Testis (tissue), 5 donors: ENCODE measurements at places on chromosomes 13 and 19. TPM values are rescaled to one million over a fixed set of nuclear protein-coding genes. Genes with fewer than 3 reads are reported as not detected.

DNA sequence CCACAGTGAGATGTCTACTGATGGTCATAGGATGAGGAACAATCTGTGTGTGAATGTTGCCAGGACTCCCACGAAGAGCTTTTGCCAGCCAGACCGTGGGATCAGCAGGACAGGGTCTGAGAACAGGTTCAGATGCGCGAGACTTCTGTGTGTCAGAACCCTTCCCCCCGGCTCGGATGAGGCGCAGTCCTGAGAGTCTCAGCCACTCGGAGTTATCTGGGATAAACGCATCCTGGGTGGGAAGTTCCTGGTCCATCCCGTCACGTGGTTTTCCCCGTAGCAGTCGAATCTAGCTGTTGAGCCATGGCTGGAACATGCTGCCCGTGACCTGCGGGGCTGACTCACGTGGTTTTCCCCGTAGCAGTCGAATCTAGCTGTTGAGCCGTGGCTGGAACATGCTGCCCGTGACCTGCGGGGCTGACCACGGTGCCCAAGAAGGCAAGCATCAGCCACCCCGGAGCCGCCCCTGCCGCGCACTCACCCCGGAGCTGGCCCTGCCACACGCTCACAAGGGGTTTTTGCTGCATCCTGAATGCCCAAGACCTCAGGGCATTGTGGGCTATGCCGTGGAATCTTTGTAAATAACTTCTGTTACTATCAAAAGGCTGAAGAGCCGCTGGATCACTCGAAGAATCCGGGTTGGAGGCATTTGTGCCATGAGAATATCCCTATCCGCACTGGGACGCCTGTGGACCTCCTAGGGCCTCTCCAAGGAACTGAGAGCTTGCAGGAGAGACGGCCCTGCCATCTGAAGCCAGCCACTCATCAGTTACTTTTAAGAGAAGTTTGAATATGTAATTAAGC, 130.8 kb upstream of the MCF2L start:
- H3K4me3 ChIP-seq: no peak overlapping the region
- H3K27ac ChIP-seq: no peak overlapping the region
- peaks cover 6% of the 10 kb centered on the region for H3K4me1 ChIP-seq
- H3K27me3 ChIP-seq: no peaks in the 10 kb centered on the region
- DNase-seq: no peak

DNA sequence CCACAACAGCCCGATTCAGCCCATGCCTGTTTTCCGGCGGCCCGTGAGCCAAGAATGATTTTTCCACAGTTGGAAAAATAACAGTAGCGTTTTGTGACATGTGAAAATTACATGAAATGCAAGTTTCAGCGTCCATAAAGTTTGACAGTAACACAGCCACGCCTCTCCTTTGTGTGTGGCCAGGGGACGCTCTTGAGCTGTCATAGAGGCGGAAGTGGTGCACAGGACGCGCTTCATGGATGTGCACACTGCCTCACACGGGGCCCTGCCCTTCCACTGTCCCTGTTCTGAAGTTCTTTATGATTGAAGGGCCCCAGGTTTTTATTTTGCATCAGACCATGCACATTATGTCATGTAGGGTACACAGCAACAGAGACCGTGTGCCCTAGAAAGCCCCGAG, 12.4 kb upstream of the ELAVL1 start:
- no peak for DNase-seq
- no peak overlapping the region for H3K27ac ChIP-seq
- H3K27me3 ChIP-seq: no peaks in the 10 kb centered on the region
- H3K4me3 ChIP-seq: no peak overlapping the region
- no peaks in the 10 kb centered on the region for H3K4me1 ChIP-seq

- no peak overlapping the region for H3K27ac ChIP-seq
- H3K36me3 ChIP-seq: no peaks in the 10 kb centered on the region
- no peaks in the 10 kb centered on the region for H3K27me3 ChIP-seq
- peaks cover 4% of the 10 kb centered on the region for H3K4me1 ChIP-seq
- DNase-seq: no peak
Observed at GRCh38 chr13:75437582-75438318, 44.2 kb downstream of the TBC1D4 start.

The EPSTI1 gene
- 9.6 TPM for total RNA-seq

DNA sequence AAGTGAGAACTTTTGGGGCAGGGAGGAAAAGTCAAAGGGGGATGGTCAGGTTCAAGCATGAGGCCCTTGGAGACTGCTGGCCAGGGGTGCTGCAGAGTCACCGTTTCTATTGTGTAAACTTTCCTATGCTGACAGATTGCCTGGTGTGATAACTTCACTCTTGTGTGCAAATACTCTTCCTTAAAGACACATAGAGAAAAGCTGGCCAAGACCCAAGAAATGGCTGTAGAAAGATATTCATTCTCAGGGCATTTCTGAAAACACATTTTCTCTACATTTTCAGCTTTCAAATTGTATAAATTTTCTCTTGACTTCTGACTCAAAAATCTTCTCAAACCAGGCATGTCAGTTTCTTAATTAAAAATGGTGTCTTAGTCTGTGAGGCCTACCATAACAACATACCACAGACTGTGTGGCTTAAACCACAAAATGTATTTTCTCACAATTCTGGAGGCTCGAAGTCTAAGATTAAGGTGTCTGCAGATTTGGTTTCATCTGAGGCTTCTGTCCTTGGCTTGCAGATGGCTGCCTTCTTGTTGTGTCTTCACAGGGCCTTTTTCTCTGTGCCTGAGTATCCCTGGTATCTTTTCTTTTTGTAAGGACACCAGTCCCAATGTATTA, 304.5 kb downstream of the KCNRG start:
- H3K4me1 ChIP-seq: no peaks in the 10 kb centered on the region
- H3K4me3 ChIP-seq: no peak overlapping the region
- no peak for DNase-seq
- no peaks in the 10 kb centered on the region for H3K27me3 ChIP-seq
- H3K27ac ChIP-seq: no peak overlapping the region
- no peaks in the 10 kb centered on the region for H3K36me3 ChIP-seq

DNA sequence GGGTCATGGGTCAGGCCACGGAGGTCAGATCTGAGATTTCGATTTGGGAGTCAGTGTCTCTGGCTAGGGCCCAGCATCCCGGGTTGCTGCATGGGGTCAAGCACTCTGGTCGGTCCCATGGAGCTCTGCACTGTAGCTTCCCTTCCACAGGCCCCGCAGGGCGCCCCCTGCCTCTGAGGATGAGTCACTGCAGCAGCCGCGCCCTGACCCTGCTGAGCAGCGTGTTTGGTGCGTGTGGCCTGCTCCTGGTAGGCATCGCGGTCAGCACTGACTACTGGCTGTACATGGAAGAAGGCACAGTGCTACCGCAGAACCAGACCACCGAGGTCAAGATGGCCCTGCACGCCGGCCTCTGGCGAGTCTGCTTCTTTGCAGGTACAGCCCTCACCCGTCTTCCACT, 3.6 kb downstream of the CACNG7 start:
- H3K4me3 ChIP-seq: no peak overlapping the region
- no peak overlapping the region for H3K27ac ChIP-seq
- peaks cover 8% of the 10 kb centered on the region for H3K4me1 ChIP-seq
- DNase-seq: peak; percentile 32
- H3K27me3 ChIP-seq: no peaks in the 10 kb centered on the region

The PSG11 gene
- not detected for total RNA-seq

The RNF225 gene
- total RNA-seq: not detected

The CDX2 gene
- total RNA-seq: 0.06 TPM

GRCh38 chr13:30504081-30504480, 38.3 kb upstream of the HMGB1 start:
- no peaks in the 10 kb centered on the region for H3K27me3 ChIP-seq
- H3K4me1 ChIP-seq: no peaks in the 10 kb centered on the region
- no peak overlapping the region for H3K4me3 ChIP-seq
- H3K36me3 ChIP-seq: no peaks in the 10 kb centered on the region
- no peak overlapping the region for H3K27ac ChIP-seq

DNA sequence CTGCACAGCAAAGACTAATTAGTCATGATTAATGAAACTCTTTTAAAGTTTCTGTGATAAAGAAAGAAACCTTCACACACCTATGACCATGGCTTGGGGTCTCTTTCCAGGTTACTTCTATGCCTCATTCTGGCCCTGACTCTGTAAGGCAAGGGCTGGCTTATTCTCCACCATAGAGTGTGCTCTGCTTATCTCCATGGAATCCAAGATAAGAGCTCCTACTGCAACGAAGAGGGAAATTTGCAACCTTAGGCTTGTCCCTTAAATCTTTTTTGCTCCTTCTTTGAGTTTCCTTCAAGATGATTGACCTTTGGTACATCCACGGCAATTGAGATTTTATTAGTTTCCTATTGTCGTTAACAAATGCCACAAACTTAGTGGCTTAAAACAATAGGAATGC, 239.9 kb downstream of the SPRY2 start:
- no peaks in the 10 kb centered on the region for H3K36me3 ChIP-seq
- no peak for DNase-seq
- H3K27me3 ChIP-seq: no peaks in the 10 kb centered on the region
- H3K4me1 ChIP-seq: no peaks in the 10 kb centered on the region
- no peak overlapping the region for H3K4me3 ChIP-seq

GRCh38 chr19:39177110-39177699, 19.6 kb upstream of the NCCRP1 start:
- H3K4me3 ChIP-seq: no peak overlapping the region
- no peaks in the 10 kb centered on the region for H3K4me1 ChIP-seq
- peak; percentile 38 for DNase-seq
- H3K27me3 ChIP-seq: no peaks in the 10 kb centered on the region
- no peak overlapping the region for H3K27ac ChIP-seq

DNA sequence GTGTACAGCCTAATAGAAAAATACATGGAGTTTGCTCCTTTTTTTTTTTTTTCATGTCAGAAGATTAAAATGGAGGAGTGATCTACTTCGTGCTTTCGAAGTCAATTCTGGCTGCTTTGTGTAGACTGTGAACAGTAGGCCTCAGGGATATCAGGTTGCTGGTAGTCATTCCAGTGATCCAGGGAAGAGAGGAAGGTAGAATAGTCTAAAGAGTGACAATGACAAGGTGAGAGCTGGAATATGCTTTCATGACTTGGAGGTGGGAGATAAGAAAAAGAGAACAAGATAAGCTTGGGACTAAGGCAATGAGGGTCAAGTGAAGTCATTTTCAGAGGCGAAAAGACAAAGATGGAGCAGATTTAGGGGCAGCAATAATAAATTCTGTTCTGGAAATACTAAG, 111.3 kb upstream of the MIR17HG start:
- DNase-seq: no peak
- no peak overlapping the region for H3K27ac ChIP-seq
- no peaks in the 10 kb centered on the region for H3K4me1 ChIP-seq
- no peak overlapping the region for H3K4me3 ChIP-seq
- no peaks in the 10 kb centered on the region for H3K27me3 ChIP-seq

The ACP5 gene
- total RNA-seq: 6.8 TPM

- H3K27me3 ChIP-seq: no peaks in the 10 kb centered on the region
- no peak for DNase-seq
- H3K36me3 ChIP-seq: no peaks in the 10 kb centered on the region
- H3K4me3 ChIP-seq: no peak overlapping the region
- no peaks in the 10 kb centered on the region for H3K4me1 ChIP-seq
- no peak overlapping the region for H3K27ac ChIP-seq
Observed at GRCh38 chr13:56923626-56924140, 217.0 kb upstream of the PRR20A start.

- DNase-seq: no peak
- H3K27me3 ChIP-seq: no peaks in the 10 kb centered on the region
- no peak overlapping the region for H3K27ac ChIP-seq
- H3K4me1 ChIP-seq: no peaks in the 10 kb centered on the region
- no peaks in the 10 kb centered on the region for H3K36me3 ChIP-seq
Observed at GRCh38 chr13:26488236-26489003, 69.1 kb upstream of the WASF3 start.

DNA sequence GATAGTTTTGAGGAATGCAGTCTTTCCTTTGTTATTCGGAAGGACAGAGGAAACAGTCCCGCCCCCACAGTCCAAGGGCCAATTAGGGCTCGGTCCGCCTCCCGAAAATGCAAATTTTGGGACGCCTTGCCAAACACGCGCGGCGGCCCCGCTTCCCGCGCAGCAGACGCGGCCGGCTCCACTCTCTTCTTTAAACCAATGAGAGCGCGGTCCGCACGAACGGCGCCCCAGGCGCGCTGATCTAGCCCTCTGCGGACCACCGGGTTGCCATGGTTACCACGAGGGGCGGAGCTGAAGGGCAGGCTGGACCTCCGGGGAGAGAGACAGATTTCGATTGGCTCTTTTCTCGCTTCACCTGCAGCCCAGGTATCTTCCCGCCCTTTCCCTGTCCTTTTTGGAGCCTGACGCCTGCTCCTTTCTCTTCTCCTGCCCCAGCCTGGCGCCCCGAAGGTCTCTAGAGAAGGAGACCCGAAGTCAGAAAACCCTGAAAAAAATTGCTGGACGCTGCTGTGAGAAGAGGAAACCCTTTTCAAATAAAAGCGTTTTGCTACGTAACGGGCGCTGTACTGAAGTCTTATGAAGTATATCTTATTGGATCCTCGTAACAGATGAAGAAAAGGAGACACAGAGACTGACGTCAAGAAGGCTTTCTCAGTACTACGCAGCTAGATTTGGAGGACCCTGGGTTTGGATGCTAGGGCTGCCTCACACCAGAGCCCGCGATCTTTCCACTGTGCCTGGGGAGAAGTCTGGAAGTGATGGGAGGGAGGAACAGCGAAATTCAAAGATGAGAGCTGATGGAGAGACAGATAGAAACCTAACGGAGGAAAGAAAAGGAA, 2.0 kb downstream of the PTH2 start:
- peaks cover 3% of the 10 kb centered on the region for H3K27me3 ChIP-seq
- no peak overlapping the region for H3K4me3 ChIP-seq
- H3K4me1 ChIP-seq: peaks cover 26% of the 10 kb centered on the region
- H3K27ac ChIP-seq: no peak overlapping the region
- H3K36me3 ChIP-seq: no peaks in the 10 kb centered on the region

- H3K4me1 ChIP-seq: no peaks in the 10 kb centered on the region
- H3K4me3 ChIP-seq: no peak overlapping the region
- DNase-seq: no peak
- no peak overlapping the region for H3K27ac ChIP-seq
- H3K27me3 ChIP-seq: no peaks in the 10 kb centered on the region
Observed at GRCh38 chr13:94028234-94028633, 451.2 kb downstream of the DCT start.

The CFAP97D2 gene
- total RNA-seq: 1.5 TPM

- no peaks in the 10 kb centered on the region for H3K27me3 ChIP-seq
- no peak overlapping the region for H3K4me3 ChIP-seq
- no peaks in the 10 kb centered on the region for H3K4me1 ChIP-seq
- H3K27ac ChIP-seq: no peak overlapping the region
- DNase-seq: no peak
Observed at GRCh38 chr13:64688893-64689677, 2541.1 kb downstream of the PCDH9 start.

GRCh38 chr13:32142956-32143375, 111.4 kb downstream of the FRY start:
- no peaks in the 10 kb centered on the region for H3K36me3 ChIP-seq
- no peak overlapping the region for H3K27ac ChIP-seq
- no peaks in the 10 kb centered on the region for H3K27me3 ChIP-seq
- no peaks in the 10 kb centered on the region for H3K4me1 ChIP-seq

The MAP2K2 gene
- 181 TPM for total RNA-seq

The CEACAM8 gene
- not detected for total RNA-seq
